NCI-H460 (cell line): ENCODE measurements at places on chromosomes 3 and 15.

DNA sequence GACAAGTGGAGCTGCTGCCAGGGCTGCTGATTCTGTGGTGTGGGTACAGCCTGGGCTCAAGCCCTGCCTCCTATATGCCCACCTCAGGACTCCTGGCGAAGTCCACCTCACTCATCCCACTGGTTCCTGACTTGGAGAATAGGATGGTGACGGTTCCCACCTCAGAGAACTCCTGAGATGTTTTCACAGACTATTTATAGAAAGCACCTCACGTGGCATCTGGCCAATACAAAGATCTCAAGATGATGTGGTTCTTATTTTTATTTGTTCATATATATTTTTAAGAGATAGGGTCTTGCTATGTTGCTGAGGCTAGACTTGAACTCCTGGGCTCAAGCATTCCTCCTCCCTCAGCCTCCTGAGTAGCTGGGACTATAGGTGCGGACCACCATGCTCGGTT is 236.9 kb upstream of the BHLHE40 start:
- no peak for DNase-seq

DNA sequence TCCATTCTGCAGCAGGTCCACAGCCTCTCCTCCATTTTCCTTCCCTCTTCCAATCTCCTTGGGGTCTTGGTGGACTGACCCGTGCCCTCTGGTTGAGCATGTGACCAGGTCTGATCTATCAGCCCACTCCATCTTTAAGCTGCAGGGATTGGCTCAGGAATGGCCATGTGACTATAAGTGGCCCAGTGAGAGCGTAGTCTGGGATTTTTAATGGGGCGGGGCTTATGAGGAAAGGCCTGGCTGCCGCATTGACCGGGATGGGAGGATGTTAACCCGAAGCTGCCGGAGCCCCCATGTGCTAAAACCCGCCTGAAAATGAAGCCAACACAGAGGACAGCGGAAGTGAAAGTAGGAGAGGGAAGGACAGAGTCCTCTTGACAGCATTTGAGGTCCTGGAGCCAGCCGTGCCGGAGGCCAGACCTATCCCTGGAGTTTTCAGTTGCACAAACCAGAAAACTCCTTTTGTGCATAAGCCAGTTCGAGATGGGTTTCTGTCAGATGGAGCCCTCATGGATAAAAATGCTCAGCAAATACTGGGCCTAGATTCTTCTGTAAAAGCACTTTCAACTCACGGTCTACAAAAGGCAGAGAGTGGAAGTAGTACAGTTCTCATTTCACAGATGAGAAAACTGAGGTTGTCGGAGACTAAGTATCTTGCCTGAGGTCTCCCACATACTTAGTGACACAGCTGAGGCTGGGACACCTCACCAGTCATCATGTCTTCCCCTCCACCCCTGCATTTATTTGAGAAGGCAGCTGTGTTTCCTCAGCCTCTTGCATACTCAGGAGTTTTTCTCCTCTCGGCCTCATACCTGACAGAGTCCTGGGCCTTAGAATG is 61.9 kb downstream of the ATP2B2 start:
- DNase-seq: no peak

- no peak for DNase-seq
Measured at GRCh38 chr3:123313889-123314288, 112.1 kb downstream of the SEC22A start.

DNA sequence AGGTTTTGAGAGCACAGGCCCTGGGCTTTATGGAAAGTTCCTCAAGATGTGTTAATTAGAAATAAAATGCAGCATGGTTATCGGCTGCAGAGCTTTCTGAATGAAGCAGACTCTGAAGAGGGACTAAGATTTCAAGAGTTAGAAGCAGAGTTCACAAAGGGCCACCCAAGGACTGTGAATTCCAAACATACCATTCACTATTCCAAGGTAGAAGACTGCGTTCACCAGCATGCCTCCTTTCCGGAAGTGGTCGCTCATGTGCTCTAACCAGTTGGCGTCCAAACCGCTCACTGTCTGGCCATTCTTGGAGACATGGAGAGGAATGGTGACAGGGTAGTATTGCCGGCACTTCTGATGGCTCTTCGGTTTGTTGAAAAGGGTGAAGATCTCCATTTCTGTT is 104.9 kb downstream of the OXNAD1 start:
- no peak for DNase-seq

- no peak for DNase-seq
Measured at GRCh38 chr3:45607790-45608189, 13.2 kb downstream of the LIMD1 start.

DNA sequence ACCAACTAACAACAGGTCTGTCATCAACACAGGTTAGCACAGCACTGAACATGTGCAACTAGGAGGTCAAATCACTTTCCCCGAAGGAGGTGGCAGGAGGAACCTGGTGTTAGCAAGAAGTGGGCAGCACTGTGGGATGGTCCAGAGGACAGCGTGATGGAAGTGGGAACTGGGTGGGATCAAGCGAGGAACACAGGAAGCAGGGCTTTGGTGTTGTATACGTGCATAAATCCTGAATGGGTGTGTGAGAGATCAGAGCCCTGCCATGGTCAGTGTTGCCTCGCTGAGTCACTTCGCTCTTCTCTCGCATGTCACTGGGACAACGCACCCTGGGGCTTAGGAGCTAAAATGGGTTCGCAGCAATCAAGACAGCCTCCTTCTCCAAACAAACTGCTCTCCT is 62.1 kb downstream of the MOBP start:
- peak; percentile 27 for DNase-seq

- no peak for DNase-seq
Measured at GRCh38 chr3:44896440-44896839, 22.0 kb downstream of the TGM4 start.

DNA sequence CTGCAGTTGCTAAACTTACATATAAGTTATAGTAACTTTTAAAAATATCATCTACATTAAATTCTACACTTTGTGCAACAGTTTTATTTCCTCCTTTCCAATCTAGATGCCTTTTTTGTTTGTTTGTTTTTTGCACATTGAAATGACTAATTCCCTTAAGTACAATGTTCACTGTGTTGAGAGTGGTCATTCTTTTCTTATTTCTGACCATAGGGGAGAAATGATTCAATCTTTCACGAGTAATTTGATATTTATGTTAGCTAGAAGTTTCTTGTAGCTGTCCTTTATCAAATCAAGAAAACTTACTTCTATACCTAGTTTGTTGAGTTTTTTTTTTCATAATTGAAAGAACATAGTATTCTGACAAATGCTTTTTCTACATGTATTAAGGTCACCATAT is 85.0 kb upstream of the CBLB start:
- no peak for DNase-seq

- DNase-seq: no peak
Measured at GRCh38 chr3:112811917-112812660, 34.6 kb downstream of the CD200R1L start.

DNA sequence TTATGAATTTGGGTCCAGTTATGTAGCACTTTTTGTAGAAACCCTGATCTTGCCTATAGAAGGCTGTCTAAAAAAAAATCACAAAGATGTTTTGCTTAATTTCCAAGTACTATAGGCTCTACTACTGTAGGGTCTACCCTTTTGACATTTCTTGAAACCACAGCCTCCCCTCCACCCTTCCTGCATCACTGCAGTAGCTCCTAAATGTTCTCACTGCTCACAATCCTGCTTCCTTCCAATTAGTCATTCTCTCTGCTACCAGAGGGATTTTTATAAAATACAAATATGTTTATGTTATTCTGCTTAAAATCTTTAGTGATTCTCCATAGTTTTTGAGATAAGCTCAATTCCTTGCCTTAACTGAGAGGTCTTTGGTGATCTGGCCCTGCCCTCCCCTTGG is 114.0 kb downstream of the CYP19A1 start:
- no peak for DNase-seq

GRCh38 chr3:85939074-85939482 is 980.3 kb downstream of the CADM2 start:
- DNase-seq: no peak

DNA sequence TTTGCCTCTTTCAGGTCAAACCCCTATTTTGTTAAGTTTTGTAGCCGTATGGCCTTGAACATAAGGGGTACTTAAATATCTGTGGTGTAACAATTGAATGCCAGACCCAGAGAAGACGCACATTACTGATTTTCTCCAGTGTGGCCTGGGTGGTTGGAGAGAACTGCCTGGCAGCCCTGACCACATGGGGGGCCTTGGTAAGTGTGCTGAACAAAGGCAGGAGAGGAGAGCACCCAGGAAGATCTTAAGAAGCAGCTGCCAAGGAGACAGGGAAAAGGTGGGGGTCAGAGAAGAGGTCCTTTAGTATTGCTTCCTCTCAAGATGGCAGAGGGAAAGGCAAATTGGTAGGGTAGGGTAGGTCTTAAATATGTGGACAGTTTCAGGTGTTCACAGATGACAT is 35.7 kb downstream of the TRANK1 start:
- no peak for DNase-seq

GRCh38 chr15:75661100-75661755 is 13.5 kb downstream of the SNX33 start:
- DNase-seq: peak; percentile 38

DNA sequence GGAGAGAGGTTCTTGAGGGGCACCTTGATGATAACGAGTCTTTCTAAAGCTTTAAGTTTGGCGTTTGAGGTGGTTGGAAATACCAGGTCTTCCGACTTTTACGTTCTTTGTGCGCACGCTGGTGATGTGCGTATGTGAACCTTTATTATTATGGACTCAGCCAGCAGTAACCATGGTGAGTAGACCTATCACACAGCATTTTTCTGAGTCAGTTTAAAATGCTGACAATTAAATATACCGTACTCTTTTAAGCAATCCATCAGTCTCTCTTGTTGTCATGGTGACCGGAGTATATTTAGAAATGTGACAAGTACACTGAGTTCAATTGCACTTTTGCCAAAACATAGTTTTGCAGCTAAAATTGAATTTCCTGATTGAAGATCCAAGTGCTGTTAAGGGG is 172.2 kb downstream of the LPP start:
- no peak for DNase-seq

DNA sequence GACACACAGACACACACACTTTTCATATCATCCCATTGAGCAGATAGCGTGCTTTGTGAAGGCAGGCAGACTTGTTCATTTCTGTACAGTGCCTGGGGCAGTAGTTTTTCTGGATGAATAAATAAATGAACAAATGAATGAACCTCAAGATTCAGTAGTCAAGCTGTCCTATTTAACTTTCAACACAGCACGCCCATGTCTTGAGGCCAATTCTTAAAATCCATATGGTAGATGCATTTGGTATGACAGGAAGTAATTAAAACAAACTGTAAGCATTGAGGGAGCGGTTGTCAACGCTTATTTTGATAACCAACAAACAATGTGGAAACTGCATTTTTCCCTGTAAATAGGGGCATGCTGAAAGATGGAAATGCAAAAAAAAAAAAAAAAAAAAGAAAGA is 80.0 kb upstream of the BNC1 start:
- no peak for DNase-seq

GRCh38 chr3:108296239-108296638 is at the start of gene HHLA2:
Gene HHLA2 (plus strand): TSS chr3:108296548. CDS start chr3:108351814, 55,266 bp downstream.
- DNase-seq: no peak

- no peak for DNase-seq
Measured at GRCh38 chr3:128532012-128532983, 39.3 kb upstream of the GATA2 start.

- no peak for DNase-seq
Measured at GRCh38 chr3:149975919-149976318, 5.2 kb upstream of the PFN2 start.

DNA sequence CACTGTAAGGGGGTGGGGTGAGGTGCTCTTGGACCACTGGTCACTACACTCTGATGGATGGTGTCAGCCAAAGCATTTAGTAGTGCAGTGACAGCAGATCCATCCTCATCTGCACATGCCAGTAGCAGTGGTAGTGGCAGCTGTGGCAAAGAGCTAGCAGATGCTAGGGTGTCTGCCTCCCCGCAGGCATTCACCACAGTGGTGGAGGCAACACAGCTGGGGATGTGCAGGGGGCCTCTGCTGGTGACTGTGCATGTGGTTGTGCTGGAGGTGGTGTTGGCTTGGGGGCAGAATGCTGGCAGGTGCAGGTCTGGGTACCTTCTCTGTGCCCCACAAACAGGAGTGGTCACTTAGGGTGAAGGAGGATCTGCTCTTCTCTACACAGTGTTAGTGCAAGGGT is 19.4 kb upstream of the DCUN1D1 start:
- DNase-seq: no peak

DNA sequence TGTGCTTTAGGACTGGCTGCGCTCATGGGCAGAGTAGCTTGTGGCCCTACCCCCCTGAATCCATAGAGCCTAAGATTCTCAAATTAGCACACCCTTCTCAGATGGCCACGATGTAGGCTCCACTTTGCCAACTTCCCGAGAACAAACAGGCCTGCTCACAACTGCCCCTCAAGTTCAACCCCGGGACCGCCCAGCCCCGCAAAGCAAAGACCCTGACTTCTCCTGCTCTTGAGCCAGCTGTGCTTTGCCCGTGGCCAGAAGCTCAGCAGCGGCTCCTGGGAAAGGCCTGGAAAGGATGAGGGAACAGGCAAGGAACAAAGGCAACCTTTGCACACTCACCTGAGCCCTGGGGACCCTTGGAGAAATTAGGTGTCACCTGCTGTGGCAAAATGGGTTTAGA is 32.0 kb downstream of the CYP11A1 start:
- DNase-seq: no peak

- DNase-seq: no peak
Measured at GRCh38 chr15:71313806-71314205, 198.5 kb downstream of the THSD4 start.

GRCh38 chr3:107110596-107111305 is 266.5 kb upstream of the CCDC54 start:
- no peak for DNase-seq

- no peak for DNase-seq
Measured at GRCh38 chr3:71744738-71745137, 8.9 kb upstream of the GPR27 start.

DNA sequence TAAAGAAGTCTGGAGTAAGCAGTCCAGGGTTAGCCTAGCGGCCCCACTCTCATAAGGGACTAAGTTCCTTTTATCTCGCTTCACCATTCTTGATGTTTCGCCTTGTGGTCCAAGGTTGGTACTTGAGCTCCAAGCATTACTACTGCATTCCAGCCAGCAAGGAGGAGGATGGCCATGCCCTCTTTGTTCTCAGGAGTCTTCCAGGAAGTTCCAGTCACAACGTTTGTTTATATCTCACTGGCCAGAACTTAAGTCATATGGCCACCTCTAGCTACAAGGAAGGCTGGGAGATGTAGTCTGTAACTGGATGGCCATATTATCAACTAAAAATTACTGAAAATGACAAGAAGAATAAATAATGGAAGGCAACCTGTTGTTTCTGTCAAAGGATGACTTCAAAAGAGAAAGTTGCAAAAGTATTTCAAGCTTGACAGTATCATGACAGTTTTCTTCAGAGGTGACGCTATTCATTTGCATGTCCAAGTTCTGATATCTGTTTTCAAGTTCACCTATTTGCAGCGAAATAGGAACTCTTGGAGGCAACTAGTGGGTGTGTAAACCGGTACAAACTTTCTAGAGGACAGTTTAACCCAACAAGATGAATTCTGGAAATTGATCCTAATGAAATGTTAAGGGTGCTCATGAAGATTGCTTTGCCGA is 118.6 kb downstream of the PGPEP1L start:
- no peak for DNase-seq

DNA sequence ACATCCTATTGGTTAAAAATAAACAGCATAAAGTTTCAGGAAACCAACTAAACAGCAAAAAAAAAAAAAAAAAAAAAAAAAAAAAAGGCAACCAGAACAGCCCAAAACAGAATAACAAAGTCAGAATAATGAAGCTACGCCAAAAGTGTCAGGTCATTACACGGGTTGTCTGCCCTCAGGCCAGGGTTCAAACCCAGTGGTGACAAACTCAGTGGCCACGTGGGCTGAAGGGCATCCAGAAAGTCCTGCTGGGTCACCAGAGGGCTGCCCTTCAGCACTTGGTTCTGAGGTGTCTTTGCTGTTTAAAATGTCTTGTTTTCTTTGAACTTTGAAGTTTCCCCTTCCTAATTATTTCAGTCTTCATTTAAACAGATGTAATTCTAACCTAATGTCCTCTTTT is 61.3 kb downstream of the CGNL1 start:
- DNase-seq: no peak
